Stimulated activated CD8-positive, alpha-beta memory T cell treated with anti-CD3 and anti-CD28 coated beads, Interleukin-4, amount 100 ng/mL, for 1 hour (primary cell): ENCODE measurements at places on chromosomes 3 and 15.

DNA sequence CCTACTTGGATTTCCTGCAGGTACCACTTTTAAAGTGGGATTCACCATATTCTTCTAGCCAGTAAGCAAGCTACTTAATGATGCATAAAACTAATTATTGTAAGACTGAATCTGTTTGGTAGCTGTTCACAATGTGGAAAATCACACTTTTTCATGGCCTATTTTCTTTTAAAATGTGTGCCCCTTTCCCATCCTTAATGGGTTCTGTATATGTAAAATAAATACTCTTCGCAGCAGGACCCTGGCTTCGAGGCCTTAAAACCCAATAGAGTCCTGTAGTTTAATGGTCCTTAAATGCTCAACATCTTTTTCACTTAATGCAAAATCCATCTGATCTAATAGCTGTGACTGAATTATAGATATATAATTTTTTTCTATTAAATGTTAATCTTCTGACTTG, 111.0 kb downstream of the UACA start:
- DNase-seq = no peak

GRCh38 chr3:39108200-39108710, 775 bp downstream of the TTC21A start:
- no peak for DNase-seq

DNA sequence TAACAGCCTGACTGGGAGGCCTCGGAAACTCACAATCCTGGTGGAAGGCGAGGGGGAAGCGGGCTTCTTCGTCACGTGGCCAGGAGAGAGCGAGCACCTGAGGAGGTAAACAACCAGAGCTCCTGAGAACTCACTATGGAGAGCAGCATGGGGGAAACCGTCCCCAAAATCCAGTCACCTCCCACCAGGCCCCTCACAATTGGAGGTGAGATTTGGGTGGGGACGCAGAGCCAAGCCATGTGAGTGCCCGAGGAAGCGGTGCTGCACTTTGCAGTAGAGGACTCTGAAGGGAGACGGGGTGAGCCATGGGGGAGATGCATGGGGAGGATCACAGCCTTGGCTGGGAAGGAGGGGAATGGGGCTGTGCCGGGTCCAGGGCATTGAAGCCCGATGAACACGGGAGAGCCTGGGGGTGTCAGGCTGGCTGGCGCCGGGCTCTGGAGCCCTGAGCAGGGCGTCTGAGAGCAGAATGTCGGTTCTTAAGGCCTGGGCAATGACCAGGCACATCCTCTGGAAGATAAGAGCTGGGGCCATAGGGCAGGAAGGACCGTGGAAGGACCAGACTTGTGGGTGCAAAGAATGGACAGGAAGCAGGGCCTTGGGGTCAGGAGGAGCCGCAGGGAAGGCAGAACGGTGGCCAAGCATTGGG, 117.7 kb downstream of the GABRG3 start:
- no peak for DNase-seq

- no peak for DNase-seq
These were observed 542.2 kb downstream of the FOXP1 start for GRCh38 chr3:71041371-71041770.

DNA sequence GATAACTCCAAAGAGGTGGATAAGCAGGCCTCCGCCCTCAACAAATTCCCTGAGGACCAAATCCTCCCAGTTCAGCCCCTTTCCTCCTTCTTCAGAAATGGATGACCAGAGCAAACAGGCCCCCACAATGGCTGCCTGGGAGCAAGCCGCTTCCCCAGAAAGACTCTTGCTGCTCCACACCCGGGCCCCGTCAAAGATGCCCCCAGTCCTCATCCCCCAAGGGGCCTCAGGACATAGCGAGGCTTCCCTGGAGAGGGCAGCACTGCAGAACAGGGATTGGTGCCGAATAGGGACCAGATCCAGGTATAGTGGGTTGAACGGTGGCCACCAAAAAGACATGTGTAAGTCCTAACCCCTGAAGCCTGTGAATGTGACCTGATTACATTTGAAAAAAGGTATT, 502.3 kb downstream of the SHQ1 start:
- DNase-seq = no peak

DNA sequence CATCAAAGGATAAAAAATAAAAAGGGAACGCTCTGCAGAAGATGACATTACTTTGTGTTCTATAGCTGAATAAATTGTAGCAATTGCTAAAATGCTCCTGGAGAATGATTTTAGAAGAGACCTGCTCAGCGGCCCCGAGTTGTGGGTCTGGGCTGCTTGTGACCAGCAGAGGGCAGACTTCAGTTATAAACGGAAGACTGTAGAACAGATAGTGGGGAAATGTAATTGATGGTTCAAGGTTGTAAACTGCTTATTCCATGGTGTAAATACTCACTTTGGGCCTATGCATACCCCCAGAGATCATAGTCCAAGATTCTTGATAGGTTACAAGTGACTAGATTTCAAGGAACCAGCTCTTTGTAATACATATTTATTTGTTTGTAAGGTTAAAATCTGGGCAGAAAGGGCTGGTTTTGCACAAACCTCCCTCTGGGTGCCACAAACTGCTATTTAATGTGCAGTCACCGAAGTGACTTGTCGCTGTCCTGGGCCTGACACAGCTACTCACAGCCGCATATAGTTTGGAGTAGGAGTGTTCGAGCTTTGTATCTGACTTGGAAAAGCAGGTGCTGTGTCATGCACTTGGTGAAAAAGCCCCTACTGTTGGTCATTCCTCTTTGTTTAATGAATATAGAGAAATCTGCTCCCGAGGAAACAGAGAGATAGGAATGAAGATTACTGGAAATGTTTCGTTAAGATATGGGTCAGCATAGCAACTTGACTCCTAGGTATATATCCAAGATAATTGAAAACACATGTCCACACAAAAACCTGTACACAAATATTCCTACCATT, 34.7 kb upstream of the NDUFB4 start:
- DNase-seq = peak; percentile 39

DNA sequence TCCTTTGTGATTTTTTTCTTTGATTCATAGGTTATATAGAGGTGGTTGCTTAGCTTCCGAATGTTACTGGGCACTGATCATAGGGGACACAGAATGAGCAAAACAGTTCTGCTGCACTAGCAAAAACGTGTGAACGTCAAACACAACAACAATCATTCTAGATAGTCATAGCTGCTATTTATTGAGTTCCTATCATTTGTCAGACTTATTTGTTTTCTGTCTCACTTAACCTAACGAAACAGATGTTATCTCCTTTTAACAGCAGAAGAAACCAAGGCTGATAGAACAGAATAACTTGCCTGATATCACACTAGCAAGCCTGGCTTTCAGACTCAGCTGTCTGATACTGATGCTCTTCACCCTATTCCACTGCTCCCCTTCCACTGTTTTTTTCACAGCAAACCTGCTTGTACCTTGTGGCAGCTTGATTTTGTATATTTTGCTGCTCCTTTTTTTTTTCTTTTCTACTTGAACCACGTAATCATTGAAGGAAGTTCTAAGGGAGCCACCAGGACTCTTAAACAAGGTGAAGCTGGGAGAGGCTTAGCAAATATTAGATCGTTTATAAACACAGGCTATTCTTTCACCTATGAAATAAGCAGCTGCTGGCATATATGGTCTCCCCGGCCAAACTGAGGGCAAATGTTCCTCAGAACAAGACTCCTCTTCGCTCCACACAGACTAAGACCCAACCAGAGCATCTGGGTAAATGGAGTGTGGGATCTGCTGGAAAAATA, 78.8 kb downstream of the MCF2L2 start:
- no peak for DNase-seq

DNA sequence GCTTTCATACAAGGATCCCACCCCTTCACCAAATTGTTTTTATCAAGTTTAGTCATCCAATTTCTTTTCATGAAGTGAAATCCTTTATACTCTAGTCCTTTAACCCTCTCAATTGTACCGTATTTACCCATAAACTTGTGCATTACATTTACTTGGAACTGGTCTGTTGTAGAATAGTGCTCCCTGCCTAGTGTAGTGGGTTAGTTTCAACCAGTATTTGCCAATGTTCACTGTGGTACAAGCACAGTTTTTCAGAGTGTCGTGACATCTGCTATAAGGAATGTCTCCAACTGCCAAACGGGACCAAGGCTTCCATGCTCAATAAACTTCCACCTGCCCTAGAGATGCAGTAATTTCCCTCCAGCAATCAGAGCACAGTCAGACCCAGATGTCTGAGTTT, 211.9 kb downstream of the KCNAB1 start:
- DNase-seq = no peak

- no peak for DNase-seq
These were observed 605 bp downstream of the DCUN1D1 start for GRCh38 chr3:182979674-182980191.

- DNase-seq = peak; percentile 8
These were observed 40.4 kb downstream of the WHAMM start for GRCh38 chr15:82849556-82850512.

DNA sequence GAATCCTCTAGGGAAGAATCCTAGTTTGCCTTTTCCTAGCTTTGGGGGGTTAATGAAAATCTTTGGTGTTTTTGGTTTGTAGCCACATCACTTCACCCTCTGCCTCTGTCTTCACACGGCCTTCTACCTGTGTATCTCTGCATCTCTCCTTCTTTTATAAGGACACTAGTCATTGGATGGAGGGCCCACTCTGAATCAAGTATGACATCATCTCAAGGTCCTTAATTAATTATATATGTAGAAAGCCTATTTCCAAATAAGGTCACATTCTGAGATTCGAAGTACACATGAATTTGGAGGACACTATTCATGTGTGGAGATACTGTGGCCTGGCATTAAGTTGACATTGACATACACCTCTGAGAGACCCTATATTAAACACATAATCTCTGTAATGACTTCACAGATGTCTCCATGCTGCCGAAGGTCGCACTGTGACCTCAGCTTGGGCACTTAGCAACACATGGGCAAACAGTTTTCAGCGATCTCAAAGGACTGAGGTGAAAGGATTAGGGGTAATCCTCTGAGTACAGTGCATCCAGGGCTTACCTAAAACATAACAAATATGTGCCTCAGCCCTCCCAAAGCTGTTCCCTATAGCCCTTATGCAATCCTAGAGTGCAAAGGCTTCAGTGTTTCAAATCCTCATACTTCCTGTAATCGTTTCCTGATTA, 446.0 kb downstream of the FGF12 start:
- DNase-seq = no peak

- no peak for DNase-seq
These were observed 14.7 kb downstream of the FSIP1 start for GRCh38 chr15:39767921-39768320.

GRCh38 chr3:47688488-47688887, 93.2 kb downstream of the SMARCC1 start:
- DNase-seq = no peak

DNA sequence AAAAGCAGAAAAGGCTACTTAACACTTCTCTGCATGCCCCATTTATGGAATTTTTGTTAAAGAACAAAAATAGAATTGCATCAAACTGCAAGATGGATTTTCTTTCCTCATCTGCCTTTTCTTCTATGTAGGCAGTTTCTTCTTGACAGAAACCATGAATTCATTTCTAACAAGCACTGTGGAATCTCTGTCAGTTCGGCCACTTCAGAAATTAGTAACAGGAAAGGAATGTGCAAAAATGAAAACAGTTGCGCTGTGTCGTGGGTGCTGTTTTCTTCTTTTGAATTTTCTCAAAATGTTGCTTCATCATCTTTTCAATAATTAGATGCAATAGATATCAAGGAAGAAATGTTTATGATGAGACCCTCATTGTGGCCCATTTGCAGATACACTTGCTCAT, 151.6 kb downstream of the FOXB1 start:
- DNase-seq = no peak

DNA sequence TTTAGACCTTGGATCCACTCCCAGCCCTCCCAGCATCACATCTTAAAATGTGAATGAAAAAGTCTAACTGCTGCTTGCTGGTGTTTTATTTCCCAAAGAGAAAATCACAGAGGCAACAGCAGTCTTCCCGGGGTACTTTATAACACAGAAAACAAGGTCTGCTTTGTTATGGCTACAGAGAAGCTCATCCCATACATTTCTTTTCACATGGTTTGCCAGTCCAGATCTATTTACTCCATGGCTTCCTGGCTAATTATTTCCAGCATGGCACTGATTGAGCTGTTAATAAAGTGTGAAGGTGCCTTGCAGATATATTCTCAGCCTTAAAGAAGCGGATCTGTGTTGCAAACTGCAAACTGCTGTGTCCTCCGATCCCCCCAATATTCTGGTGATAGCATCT, 466.1 kb upstream of the CFAP20DC start:
- DNase-seq = no peak

DNA sequence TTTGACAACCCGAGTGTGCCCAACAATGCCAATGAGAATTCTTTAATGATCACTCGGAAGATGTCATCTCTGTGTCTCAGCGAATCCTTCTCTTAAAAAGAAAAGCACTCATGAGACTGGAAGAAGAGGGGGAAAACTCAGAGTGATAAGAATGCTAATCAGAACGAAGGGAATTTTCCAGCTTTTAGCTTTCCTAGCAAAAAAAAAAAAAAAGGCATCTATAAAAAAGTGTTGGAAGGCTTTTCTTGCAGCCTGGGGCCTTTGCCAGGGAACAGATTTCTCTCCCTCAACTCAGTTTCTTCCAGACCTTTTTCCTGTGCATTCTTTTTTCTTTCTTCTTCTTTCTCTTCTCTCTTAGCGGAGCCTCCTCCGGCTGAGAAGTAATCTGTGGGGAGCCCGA, 80.5 kb upstream of the NEO1 start:
- no peak for DNase-seq

DNA sequence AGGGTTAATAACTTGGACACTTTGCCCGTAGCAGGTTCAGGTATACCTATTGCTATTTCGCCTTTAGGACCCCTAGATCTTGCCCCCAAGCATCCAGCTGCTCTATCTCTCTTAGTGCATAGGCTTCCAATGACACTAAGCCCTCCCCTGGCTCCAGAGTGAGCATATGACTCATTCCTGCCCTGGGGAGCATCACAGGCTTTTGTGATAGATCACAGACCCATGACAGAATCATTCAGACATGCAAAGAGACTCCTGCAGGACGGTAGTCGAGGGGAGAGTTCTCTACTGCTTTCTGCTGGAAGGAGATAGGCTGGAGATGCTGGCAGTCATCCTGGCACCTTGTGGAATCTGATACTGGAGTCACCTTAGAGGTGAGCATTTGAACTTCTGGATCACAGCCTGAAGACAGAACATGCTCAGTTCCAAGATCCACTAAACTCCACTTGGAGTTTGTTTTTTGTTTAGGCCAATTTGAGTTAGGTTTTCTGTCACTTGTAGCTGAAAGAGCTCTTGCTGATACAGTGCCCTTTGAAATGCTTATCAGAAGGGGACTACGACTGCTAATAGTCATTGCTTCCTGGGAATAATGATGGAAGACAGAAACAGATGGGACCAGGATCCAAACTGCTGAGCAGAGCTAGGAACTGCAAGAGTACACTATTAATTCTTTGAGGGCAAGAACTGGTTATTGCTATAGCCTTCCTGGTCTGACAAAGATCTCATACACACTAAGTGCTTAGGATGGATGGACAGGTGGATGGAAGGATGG, 11.0 kb downstream of the LYSMD2 start:
- DNase-seq = peak; percentile 15

DNA sequence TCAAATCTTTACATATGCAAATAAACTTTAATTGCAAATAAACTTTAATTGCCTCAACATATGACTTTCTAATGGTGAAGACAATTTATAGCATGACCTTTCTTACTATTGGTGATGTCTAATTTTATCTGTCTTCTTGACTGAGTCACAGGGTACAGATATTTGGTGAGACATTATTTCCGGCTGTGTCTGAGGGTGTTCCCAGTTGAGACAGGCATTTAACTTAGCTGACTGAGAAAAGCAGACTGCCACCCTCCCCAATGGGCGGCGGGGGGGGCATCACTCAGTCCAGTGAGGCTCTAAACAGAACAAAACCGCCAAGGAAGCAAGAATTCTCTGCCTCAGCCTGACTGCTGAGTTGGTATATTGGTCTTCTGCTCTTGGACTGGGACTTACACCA, 160.0 kb downstream of the TBL1XR1 start:
- DNase-seq = no peak

GRCh38 chr3:4394048-4394447, 73.0 kb downstream of the SUMF1 start:
- peak; percentile 1 for DNase-seq
